ENCODE measurements at places on chromosomes 7 and 10.

DNA sequence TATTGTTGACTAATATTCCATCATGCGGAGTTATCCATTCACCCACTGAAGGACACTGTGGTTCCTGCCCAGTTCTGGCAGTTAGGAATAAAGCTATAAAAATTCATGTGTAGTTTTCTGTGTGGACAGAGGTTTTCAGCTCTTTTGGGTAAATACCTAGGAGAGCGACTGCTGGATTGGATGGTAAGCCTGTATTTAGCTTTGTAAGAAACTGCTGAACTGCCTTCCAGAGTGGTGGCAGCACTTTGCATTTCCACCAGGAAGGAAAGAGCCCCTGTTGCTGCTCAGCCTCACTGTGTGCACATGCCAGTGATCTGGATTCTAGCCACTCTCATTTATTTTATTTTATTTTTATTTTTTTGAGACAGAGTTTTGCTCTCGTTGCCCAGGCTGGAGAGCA, 14.2 kb downstream of the ZNF775 start:
- no peak for DNase-seq

DNA sequence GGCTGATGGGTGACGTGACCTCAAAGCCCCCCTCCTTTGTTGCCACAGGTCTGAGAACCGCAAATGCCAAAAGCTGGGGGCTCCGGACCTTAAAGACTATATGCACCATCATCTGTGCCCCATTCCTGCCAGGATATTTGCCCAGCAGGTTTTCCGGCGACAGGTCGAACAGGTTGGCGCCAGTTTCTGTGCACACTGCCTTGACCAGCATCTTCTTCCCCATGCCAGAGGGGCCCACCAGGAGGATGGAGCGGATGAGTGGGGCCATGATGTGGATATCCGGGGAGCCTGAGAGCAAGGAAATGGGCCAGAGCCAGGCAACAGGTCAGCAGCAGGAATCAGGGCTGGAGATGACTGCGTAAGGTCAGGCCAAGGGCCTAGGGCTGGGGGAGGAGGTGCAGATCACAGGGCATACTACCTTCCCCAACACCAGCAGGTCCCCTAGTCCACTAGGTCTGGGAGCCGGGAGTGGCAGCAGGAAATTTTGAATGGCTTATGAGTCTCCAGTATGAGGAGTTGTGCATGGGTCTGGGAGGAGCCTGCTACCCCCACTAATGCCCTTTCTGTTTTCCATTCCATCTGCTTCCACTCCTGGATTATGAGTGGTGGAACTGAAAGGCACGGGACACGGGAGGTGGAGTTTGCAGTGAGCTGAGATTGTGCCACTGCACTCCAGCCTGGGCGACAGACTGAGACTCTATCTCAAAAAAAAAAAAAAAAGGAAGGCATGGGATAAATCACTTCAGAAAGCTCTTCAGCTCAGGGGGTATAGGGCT, 6.3 kb upstream of the ASB10 start:
- no peak for DNase-seq

GRCh38 chr10:29512425-29512974, 122.3 kb downstream of the SVIL start:
- DNase-seq = no peak

DNA sequence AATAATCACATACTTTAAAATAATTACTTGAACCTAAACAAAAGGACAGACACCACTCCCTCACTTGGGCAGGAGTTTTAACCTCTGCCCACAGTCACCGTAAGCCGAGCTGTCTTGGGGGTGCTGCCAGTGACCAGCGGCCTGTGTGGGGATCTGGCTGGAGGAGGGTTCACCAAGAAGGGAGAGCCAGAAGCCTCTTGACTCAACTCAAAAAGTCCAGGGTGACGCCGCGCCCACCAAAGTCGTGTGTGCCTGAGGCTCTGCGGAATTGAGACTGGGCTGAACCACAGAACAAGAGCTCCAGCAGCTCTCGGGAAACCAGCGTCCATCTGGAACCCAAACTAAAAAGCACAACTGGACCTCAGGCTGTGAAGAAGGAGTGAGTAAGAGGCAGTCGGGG, 35.8 kb downstream of the ZFAND2A start:
- no peak for DNase-seq

DNA sequence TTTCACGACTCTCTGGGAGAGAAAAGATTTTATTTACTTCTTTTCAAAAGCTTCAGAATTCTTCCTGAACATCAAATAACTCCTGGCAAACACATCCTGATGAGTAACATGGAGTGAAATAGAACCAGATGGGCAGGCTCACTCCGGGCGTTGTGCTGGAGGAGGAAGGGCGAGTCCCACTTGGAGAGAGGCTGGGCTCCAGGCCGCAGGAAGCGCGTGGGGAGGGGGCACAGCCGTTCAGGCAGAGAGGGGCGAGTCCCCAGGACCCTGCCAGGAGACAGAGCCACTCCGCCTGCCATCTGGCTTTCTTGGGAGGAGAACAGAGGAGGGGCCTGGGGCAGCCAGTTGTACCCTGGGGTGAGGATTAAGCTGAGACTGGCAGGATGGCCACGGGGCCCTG, 265.9 kb upstream of the ZMIZ1 start:
- DNase-seq = no peak

GRCh38 chr10:105540381-105540780, 899.3 kb downstream of the SORCS3 start:
- no peak for DNase-seq

GRCh38 chr7:73395538-73396503, 37.8 kb upstream of the FZD9 start:
- DNase-seq = no peak

DNA sequence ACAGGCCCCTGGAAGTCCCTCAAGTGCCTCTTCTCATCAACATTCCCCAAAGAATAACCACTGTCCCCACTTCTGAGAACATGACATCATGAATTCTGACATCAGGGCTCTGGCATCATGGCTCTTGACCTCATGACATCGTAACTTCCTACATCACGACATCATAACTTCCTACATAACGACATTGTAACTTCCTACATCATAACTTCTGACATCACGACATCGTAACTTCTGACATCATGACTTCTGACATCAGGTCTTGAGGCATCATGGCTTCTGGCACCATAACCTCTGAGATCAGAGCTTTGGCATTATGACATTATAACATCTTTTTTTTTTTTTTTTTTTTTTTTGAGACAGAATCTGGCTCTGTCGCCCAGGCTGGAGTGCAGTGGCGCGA, 66.7 kb upstream of the FAM20C start:
- DNase-seq = no peak

DNA sequence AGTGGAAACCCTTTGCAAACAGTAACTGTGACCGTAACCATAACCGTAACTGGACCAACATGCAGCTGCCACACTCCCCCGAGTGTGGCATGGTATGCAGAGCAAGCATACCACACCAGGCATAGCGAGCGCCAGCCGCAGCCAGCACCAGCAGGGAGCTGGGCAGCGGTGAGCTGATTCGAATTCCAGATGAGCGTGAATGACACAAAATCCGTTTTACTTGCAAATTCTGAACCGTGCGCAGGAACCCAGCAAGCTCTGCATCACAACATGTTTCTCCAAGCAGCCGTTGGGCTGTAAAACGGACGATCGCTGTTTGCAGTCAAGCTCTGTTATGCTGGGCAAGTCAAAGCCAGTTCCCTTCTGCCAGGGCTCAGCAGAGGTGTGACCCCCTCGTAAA, 111.1 kb downstream of the OAT start:
- DNase-seq = no peak

- DNase-seq = no peak
Observed at GRCh38 chr7:106071999-106072714, 40.0 kb downstream of the SYPL1 start.

- no peak for DNase-seq
Observed at GRCh38 chr7:148336411-148336810, 254.2 kb upstream of the C7orf33 start.

GRCh38 chr7:29569648-29570047, 6.0 kb downstream of the PRR15 start:
- no peak for DNase-seq

- DNase-seq = no peak
Observed at GRCh38 chr10:77907900-77908717, 18.4 kb downstream of the DLG5 start.

DNA sequence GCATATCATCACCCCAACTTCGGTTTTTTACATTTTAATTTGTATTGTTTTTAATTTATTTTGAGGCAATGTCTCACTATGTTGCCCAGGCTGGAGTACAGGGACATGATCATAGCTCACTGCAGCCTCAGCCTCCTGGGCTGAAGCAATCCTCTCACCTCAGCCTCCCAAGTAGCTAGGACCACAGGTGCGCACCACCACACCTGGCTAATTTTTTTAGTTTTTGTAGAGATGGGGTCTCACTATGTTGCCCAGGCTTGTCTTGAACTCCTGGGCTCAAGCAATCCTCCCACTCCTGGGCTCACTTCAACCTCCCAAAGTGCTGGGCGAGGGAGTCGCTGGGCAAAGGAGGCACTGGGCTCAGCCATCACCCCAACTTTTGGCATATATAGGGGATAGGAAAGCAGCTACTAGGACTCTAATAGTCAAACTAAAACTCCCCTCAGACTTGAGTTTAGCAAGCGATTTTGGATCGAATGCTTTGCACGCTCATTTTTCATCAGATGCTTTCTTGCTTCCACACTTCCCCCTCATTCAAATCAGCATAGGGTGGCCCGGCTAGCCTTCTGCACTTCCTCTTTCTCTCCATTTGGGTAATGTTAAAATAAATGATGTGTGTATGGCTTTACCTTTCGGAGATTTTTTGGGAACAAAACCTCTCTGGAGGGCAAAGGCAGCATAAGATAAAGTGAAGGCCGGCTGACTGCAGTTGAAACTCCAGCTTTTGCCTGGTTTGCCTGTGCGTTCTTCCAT, 20.8 kb upstream of the NMT2 start:
- DNase-seq = no peak

DNA sequence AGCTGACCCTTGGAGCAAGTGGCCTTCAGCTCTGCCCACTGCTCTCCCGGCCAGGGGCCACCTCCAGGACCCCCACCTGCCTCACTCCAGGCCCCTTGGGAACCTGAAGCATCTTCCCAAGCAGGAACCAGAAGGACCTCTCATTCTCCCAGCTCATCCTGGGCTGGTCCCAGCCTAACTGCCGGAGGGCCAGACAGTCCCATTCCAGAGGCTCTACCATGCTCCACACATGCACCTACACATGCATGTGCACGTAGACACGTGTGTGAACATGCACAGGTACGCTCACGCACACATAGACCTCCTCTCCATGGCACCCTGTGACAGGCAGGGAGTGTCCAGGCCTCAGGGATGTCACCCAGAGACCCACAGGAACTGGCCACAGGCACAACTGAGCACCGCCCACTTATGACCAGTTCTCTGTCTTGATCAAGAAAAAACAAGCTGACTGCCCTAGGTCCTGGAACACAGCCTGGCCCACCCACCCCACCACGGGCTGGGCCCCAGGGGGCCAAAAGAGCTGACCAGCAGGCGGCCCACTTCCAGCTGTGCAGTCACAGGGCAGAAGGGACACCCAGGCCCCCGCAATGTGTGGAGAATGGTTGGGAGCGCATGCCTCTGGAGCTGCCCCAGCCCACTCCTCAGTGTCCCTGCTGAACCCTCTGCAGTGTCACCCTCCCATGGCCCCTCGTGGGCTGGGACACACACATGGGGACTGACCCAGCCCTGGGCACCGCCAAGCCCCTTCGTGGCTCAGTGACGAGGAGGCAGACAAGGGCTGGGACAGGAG, 43.4 kb downstream of the CAMK2B start:
- DNase-seq = no peak

- DNase-seq = no peak
Observed at GRCh38 chr7:141128931-141129330, 55.1 kb downstream of the TMEM178B start.

- no peak for DNase-seq
Observed at GRCh38 chr10:47369251-47369894, 14.7 kb downstream of the ZNF488 start.

- no peak for DNase-seq
Observed at GRCh38 chr10:90614631-90615030, 243.2 kb downstream of the HTR7 start.

GRCh38 chr10:78892338-78893176, 176.2 kb upstream of the ZMIZ1 start:
- no peak for DNase-seq

DNA sequence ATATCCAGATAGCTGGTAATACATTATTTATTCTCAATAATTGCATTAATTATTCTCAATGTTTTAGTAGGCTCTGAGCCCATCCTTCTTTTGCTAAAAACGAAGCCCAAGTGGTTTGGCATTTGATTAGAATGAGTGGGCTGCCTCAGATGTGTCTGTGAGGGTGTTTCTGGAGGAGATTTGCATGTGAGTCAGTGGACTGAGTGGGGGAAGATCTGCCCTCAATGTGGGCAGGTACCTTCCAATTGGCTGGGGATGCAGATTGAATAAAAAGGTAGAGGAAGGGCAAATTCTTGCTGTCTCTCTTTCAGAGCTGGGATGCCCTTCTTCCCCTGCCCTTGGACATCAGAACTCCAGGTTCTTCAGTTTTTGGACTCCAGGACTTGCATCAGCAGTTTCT, 290.6 kb upstream of the SMIM30 start:
- DNase-seq = no peak

DNA sequence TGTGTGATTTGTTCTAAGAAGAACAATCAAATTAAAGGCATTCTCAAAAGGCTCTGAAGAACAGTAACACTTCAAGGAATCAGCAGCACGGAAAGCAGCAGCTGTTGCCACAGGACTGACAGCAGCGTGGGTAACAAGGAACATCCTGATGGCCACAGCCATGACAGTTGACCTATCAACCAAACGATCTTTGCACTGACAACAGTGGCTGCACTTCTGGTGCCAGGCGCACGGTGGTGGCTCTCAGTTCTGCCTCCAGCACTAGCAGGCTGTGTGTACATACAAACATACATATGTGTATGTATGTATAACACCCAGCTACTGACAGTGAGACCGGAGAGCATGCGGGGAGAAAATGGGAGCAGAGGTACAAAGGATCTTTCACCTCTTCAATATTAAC, 114.1 kb downstream of the ZFAND4 start:
- DNase-seq = no peak

DNA sequence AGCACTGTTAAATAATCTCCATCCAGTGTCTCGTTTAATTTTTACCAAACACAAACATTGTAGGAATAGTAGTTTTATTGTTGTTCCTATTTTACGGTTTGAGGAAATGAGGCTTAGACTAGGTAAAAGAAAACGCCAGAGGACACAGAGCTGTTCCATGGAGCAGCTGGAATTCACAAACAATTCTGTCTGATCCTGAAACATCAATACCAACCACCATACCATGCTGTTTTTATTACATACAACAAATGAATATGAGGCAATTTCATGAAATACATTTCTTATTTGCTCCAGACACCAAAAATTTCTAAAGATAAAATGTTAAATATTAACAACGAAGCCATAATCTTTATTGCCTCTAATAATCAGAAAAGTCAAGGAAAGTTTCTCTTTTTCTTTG, 9.4 kb downstream of the MALRD1 start:
- DNase-seq = no peak

- no peak for DNase-seq
Observed at GRCh38 chr7:56048245-56048644, 3.0 kb downstream of the PSPH start.

- no peak for DNase-seq
Observed at GRCh38 chr10:28806951-28807759, 129.8 kb downstream of the BAMBI start.

Data from CD4-positive, alpha-beta T cell treated with Interleukin-17A for 1 hour (primary cell).